Stimulated activated CD8-positive, alpha-beta memory T cell treated with anti-CD3 and anti-CD28 coated beads, Interleukin-7, amount 100 ng/mL, for 1 hour (primary cell): ENCODE measurements at places on chromosomes 3 and 15.

DNA sequence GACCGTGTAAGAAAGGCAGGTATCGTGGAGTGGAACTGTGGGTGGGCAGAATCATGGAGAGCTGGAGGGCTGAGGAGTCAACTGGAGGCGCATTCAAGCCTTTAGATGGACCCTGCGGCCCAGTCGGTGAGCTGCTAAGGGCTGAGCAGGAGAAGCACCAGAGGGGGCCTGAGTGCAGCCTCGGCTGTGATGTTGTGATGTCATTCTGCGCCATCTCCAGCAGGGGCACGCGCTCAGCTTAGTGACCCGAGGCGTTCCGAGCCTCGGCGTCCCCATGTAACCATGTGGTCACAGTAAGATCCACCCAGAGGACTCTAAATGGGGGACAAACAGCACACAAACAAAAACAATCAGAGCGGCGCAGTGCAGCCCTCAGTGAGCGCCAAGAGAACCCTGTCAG lies 76.8 kb downstream of the VGLL4 start:
- DNase-seq = no peak

GRCh38 chr15:68500363-68501258 lies 68.6 kb upstream of the ITGA11 start:
- no peak for DNase-seq

GRCh38 chr3:52453496-52454249 lies at the start of gene TNNC1:
Gene TNNC1 (minus strand): TSS chr3:52454041. CDS start chr3:52454015, 26 bp downstream.
- no peak for DNase-seq

DNA sequence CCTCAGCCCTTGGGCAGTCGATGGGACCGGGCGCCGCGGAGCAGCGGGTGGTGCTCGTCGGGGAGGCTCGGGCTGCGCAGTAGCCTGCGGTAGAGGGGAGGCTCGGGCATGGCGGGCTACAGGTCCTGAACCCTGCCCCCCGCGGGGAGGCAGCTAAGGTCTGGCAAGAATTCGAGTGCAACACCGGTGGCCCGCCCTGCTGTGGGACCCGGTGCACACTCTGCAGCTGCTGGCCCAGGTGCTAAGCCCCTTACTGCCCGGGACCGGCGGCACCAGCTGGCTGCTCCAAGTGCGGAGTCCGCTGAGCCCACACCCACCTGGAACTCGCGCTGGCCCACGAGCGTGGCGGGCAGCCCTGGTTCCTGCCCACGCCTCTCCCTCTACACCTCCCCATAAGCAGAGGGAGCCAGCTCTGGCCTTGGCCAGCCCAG lies 377.7 kb upstream of the RBMS3 start:
- DNase-seq = no peak
